Activated CD4-positive, alpha-beta memory T cell treated with anti-CD3 and anti-CD28 coated beads, Interleukin-2, amount 10 ng/mL, durations not matched to agents 7 days and 5 days (primary cell): ENCODE measurements at places on chromosomes 7 and 10. TPM values are rescaled to one million over a fixed set of nuclear protein-coding genes. Genes with fewer than 3 reads are reported as not detected.

GRCh38 chr7:127536741-127537140 is 48.7 kb downstream of the GCC1 start:
- DNase-seq: no peak

GRCh38 chr7:138033241-138033640 is 31.4 kb upstream of the CREB3L2 start:
- no peak for DNase-seq

Gene PIP4K2A
- total RNA-seq: 126 TPM

- DNase-seq: peak; percentile 19
Measured at GRCh38 chr7:48035967-48036478, 680 bp downstream of the C7orf57 start.

DNA sequence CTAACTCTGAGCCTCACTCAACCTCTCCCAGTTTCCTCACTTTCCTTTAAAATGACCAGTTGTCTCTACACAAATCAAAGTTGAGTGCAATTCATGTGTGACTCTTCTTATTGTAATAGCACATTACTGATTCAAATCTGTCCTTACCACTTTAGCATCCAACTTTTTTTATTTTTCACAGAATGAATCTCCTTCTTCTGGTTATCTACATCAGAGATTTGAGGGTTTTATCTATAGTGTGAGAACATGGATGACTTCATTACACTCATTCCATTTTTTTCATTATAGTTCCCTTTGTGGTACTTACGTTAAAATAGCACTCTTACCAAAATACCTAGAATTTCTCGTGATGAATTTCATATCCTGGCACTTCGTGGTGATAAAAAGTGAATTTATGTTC is 43.3 kb downstream of the RTKN2 start:
- no peak for DNase-seq

- DNase-seq: no peak
Measured at GRCh38 chr7:31315758-31316157, 24.8 kb downstream of the NEUROD6 start.

Gene MRLN
- total RNA-seq: not detected

GRCh38 chr7:99267481-99267840 is 5.2 kb upstream of the MYH16 start:
- no peak for DNase-seq

GRCh38 chr10:52805414-52806285 is 33.1 kb upstream of the MBL2 start:
- DNase-seq: no peak

Gene RNLS
- total RNA-seq: 1.3 TPM

GRCh38 chr7:26049081-26049480 is 102.9 kb upstream of the NFE2L3 start:
- no peak for DNase-seq

Gene MEIG1
- 1.3 TPM for total RNA-seq

DNA sequence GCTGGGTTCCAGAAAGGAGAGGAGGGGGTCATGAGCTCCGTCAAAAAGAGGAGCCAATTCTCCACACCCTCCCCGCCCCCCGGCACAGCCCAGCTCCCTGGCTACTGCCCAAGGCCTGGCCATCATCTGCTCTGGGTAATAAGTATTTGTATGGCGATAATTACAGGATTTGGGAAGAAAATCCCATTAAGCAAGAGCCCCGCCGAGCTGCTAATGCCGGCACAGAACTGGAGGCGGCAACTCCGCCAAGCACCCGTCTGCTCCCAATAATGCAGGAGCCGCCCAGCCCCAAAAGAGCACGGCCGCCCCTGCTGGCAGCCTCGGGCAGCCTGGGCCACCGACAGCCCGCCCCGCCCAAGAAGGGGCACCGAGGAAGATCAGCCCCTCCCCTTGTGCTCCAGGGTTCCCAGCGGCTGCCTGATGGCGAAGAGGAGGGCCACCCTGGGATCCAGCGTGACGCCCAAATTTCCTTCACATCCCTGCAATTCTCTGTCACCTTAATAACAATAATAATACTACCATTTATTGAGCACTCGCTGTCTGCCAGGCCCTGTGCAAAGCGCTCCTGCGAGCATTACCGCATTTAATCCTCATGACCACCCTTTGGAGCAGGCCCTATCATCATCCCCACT is 5.9 kb downstream of the SLIT1 start:
- no peak for DNase-seq

GRCh38 chr10:115879372-115880089 is 393.5 kb downstream of the GFRA1 start:
- no peak for DNase-seq

DNA sequence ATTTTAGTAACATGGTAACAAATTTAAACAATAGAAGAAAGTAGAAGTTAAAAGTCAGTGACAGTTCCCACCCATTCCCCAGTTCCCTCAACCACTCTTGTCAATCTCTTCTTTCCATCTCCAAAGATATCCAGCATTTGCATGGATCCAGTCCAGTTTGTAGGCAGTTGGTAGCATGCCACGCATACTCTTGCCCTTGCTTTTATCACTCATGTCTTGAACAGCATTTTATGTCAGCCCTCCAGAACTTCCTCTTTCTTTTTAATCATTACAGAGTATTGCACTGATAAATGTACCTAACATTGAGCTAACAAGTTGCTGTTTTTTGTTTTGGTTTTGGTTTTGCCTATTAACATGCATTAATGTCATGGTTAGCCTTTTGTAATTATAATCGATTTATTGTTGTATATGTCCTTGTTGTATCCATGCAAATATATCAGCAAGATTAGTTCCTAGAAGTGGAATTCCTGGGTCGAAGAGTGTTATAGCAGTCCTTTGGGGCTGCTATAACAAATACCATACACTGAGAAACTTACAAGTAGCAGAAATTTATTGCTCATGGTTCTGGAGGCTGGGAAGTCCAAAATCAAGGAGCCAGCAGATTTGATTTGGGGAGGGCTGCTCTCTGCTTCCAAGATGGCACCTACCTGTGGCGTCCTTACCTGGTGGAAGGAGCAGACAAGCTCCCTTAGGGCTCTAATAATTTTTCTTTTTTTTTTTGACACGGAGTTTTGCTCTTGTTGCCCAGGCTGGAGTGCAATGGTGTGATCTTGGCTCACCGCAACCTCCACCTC is 25.7 kb downstream of the CHST3 start:
- no peak for DNase-seq

DNA sequence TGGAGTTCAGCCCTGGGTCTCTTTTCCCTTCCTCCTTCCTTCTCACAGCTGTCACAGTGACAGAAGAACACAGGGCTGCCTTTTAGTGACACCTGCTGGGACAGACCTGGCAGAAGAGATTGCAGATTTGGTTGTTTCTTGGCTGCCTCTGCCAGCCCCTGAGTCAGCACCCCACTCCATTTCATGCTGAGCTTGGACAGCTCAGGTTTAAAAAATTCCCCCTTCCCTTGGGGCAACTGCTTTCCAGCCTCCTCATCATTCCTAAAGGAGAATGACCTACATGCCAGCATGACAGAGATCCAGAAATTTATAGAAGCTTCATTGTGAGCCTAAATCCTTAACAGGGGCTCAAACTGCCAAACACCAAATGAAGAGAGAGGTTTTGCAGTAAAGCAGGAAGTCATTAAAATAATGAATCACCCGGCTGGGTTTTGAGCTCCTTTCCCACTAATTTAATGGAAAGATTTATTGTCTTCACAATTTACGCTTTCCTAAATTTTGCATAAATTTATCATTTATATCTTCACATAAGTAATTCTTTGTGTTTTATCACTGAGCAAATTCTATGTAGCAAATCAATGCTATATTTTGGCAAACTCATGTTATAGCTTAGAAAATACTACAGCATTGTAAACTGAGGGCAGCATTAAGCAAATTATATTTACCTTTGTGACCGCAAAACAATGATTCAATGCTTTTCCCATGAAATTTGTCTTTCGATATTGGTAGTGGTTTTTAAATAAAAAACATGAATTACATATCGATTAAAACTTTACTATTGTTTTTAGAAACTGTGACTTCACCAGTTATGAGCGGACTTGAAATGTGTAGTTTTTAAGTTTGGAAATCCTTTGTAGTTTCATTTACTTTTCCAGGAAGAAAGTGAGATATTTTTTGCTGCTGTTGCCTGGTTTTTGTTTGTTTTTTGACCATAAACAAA is 399.5 kb upstream of the ANKRD30A start:
- no peak for DNase-seq

GRCh38 chr7:15995027-15995426 is 308.5 kb upstream of the MEOX2 start:
- DNase-seq: no peak

Gene PDE6C
- total RNA-seq: not detected

Gene CBX3
- 214 TPM for total RNA-seq

Gene OR6B1
- total RNA-seq: not detected
